Tibial nerve (tissue), 4 donors: ENCODE measurements at places on chromosomes 5 and 9. TPM values are rescaled to one million over a fixed set of nuclear protein-coding genes. Genes with fewer than 3 reads are reported as not detected.

- H3K36me3 ChIP-seq = no peaks in the 10 kb centered on the region
- H3K4me3 ChIP-seq = no peak overlapping the region
- no peaks in the 10 kb centered on the region for H3K4me1 ChIP-seq
Observed at GRCh38 chr5:5886353-5886752, 463.9 kb downstream of the ICE1 start.

GRCh38 chr5:43643327-43643726, 40.3 kb downstream of the NNT start:
- no peaks in the 10 kb centered on the region for H3K36me3 ChIP-seq
- no peak for DNase-seq
- H3K27me3 ChIP-seq = no peaks in the 10 kb centered on the region
- H3K27ac ChIP-seq = no peak overlapping the region
- H3K4me3 ChIP-seq = no peak overlapping the region

The JAKMIP2 gene
- total RNA-seq = 10.6 TPM

The IFNB1 gene
- total RNA-seq = not detected

The NTNG2 gene
- 1.2 TPM for total RNA-seq

- H3K36me3 ChIP-seq = no peaks in the 10 kb centered on the region
- no peaks in the 10 kb centered on the region for H3K27me3 ChIP-seq
- H3K4me3 ChIP-seq = no peak overlapping the region
- no peak for DNase-seq
Observed at GRCh38 chr5:126757713-126758357, 19.1 kb upstream of the LMNB1 start.

The SHC3 gene
- total RNA-seq = 3.9 TPM

The TLE1 gene
- 85.9 TPM for total RNA-seq

DNA sequence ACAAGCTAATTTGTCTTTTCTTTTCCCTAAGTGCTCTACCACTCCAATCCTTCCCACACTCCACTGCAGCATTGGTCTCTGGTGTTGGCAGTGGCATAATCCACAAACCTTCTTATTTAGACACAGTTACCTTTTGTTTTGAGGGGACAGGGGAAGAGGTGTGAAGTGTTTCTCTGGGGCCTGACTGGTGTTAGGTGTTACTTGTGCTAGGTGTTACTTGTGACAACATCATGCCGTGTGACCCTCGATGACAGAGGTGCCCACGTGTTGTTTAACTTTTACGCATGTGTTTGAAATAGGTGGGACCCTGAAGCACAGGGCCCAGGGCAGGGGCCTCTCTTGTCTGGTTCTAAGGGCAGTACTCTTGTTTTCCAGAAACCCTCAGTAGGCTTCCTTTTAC, 70.5 kb upstream of the SPRY4 start:
- DNase-seq = no peak
- H3K4me1 ChIP-seq = no peaks in the 10 kb centered on the region
- H3K27ac ChIP-seq = no peak overlapping the region
- H3K4me3 ChIP-seq = no peak overlapping the region

DNA sequence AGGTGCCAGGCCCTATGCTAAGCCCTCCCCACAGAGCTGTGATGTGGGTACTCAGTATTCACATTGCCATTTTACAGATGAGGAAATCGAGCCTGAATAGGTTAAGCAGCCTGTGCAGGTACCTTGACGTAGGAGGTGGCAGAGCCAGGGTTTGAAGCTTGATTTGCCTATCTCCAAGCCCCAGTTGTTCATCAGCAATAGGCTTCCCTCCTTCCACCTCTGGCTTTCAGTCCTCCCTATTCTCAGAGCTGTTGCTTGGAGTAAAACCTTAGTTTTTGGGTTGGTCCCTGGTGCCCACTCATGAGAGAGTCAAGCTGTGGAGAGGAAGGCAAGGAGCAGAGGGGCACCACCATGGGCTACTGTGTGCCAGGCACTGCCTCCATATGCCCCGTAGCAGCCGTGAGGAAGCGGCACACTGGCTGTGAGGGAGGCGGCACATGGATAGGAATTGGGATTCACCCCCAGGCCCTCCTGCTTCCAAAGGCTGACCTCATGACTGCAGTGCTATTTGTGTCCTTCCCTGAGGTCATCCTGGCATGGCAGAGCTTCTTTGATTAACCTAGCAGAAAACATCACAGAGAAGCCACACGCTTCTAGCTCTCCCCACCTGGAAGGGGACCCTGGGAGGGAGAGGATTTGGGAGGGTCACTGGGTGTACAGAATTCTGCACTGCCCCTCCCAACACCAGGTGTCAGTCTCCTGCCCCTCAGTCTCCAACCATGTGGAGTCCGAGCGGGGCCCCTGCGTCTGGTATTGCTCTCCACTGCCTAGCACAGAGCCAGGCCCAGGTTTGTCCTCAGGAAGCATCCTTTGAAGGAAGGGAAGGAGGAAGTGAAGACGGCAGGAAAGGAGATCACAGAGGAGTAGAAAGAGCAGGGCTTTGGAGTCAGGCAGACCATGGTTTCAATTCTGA, 109.8 kb downstream of the RGS3 start:
- no peak overlapping the region for H3K27ac ChIP-seq
- no peak for DNase-seq
- H3K4me1 ChIP-seq = peaks cover 10% of the 10 kb centered on the region

GRCh38 chr5:1783216-1783554, 16.5 kb downstream of the MRPL36 start:
- no peaks in the 10 kb centered on the region for H3K36me3 ChIP-seq
- H3K4me1 ChIP-seq = no peaks in the 10 kb centered on the region
- DNase-seq = no peak
- H3K27ac ChIP-seq = no peak overlapping the region
- no peak overlapping the region for H3K4me3 ChIP-seq
- no peaks in the 10 kb centered on the region for H3K27me3 ChIP-seq

The NEUROG1 gene
- not detected for total RNA-seq

- no peaks in the 10 kb centered on the region for H3K36me3 ChIP-seq
- no peak overlapping the region for H3K4me3 ChIP-seq
- H3K4me1 ChIP-seq = peaks cover 21% of the 10 kb centered on the region
- no peak for DNase-seq
- H3K27ac ChIP-seq = peak overlapping the region; percentile 18
Observed at GRCh38 chr9:114117614-114117995, 18.5 kb upstream of the KIF12 start.

DNA sequence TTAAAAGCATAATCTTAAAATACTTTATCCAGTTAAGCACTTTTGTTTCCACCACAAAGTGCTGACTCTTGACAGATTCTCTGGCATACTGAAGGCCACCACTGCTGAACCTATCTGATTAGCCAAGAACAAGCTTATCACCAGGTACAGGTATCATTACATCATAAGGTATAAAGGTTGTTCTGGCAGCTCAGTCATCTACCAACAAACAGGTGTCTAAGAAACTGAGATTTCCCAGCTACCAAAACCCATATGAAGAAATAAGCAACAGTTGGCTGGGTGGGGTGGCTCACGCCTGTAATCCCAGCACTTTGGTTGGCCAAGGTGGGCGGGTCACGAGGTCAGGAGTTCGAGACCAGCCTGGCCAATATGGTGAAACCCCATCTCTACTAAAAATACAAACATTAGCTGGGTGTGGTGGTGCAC, 5.0 kb downstream of the MTMR12 start:
- H3K36me3 ChIP-seq = no peaks in the 10 kb centered on the region
- DNase-seq = no peak
- H3K27me3 ChIP-seq = no peaks in the 10 kb centered on the region
- no peak overlapping the region for H3K27ac ChIP-seq

DNA sequence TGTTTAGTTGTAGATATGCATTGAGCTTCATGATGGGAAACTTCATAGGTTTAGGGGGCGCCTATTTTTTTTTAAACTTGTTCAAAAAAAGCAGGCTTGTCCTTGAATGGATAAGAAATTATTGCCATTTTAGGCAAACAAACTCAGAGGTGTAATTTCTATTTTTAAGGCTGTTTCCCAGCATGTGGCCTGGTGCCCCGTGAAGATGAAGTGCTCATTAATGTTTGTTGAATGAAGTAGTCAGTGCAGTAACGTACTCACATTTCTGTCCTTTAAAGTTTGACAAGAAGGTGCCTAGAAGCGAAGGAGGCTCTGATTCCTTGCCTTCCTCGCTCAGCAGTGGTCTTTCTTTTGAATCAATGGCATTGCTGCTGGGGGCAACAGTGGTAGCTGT, 54.3 kb downstream of the ZNF618 start:
- no peak for DNase-seq
- no peak overlapping the region for H3K4me3 ChIP-seq
- H3K4me1 ChIP-seq = peaks cover 5% of the 10 kb centered on the region

- H3K4me1 ChIP-seq = no peaks in the 10 kb centered on the region
- no peaks in the 10 kb centered on the region for H3K27me3 ChIP-seq
- H3K27ac ChIP-seq = no peak overlapping the region
Observed at GRCh38 chr5:138685193-138685745, 68.0 kb upstream of the CTNNA1 start.

The SLC36A2 gene
- total RNA-seq = 7.8 TPM

DNA sequence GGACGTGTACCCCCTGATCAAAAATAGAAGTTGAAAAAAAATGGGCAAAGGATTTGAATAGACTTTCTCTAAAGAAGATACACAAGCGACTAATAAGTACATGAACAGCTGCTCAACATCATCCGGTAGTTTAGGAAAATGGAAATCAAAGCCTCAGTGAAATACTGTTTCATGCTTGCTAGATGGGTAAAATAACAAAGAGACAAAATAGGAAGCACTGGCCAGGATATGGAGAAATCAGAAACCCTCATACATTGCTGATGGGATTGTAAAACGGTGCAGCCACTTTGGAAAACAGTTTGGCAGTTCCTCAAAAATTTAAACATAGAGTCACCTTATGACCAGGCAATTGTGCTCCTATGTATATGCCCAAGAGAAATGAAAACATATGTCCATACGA, 65.0 kb upstream of the SUB1 start:
- no peaks in the 10 kb centered on the region for H3K27me3 ChIP-seq
- DNase-seq = no peak
- H3K4me1 ChIP-seq = no peaks in the 10 kb centered on the region
- H3K36me3 ChIP-seq = no peaks in the 10 kb centered on the region
- no peak overlapping the region for H3K4me3 ChIP-seq
- no peak overlapping the region for H3K27ac ChIP-seq

GRCh38 chr9:14692470-14693250, 572 bp downstream of the ZDHHC21 start:
- H3K4me1 ChIP-seq = peaks cover 27% of the 10 kb centered on the region
- H3K4me3 ChIP-seq = peak overlapping the region; percentile 59
- DNase-seq = no peak

DNA sequence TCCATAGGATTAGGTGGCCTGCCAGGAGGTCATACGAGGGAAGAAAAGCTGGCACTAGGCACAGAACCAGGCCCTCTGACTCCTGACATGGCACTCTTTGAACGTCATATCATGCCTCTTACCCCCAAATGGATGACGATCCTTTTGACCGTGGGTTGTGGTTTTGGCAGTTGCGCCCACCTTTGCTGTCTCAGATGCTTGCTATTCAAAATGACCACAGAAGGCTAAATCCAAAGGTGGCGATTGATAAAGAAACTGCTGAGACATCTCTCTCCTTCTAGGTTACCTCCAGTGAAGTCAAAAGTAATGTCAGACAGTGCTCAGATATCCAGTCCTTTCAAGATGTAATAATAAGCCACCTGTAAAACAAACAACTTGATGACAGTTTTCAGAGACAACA, 385.0 kb downstream of the EFNA5 start:
- no peak overlapping the region for H3K4me3 ChIP-seq
- H3K4me1 ChIP-seq = no peaks in the 10 kb centered on the region
- H3K27ac ChIP-seq = no peak overlapping the region

- no peak overlapping the region for H3K27ac ChIP-seq
- H3K4me3 ChIP-seq = no peak overlapping the region
- peaks cover 13% of the 10 kb centered on the region for H3K4me1 ChIP-seq
- no peaks in the 10 kb centered on the region for H3K27me3 ChIP-seq
- H3K36me3 ChIP-seq = no peaks in the 10 kb centered on the region
Observed at GRCh38 chr5:80653502-80653901, 950 bp upstream of the MSH3 start.

DNA sequence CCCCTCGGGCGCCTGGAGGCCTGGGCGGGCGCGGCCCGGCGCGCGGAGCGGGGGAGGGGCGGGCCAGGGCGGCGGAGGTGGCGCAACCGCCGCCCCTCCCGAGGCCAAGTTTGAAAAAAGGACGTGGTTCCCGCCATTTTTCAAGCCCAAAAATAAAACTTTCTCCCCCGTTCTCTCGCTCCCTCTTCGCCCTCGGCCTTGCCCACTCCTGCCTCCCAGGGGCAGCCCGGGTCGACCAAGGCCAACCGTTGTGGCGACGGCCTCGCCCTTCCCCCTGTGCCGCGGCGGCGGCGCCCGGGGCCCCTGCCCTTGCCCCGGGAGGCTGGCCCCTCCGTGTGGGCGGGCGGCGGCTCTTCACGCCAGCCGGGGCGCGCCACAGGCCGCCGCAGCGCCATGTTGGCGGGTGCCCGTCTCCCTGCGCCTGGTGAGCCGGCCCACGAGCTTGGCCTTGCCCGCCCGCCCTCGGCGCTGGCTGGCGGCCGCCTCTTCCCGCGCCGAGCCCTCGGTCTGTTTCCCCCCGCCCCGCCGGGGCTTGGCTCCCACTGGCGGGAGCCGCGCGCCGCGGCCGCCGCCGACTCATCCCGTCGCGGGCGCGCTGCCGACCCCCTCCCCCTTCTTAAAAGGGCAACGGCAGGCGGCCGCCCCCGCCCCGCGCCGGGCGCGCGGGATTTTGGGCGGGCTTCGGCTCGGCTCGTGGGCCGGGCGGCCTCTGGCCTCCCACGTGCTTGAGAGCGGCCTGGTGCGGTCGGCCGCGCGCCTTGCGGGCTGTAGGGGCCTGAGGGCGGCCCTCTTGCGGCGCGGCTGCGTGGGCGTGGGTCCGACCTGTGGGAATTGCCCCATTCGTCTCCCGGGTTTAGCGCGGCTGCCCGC, 1.3 kb downstream of the ANP32B start:
- H3K4me1 ChIP-seq = peaks cover 72% of the 10 kb centered on the region
- peak; percentile 68 for DNase-seq
- no peaks in the 10 kb centered on the region for H3K27me3 ChIP-seq
- H3K36me3 ChIP-seq = no peaks in the 10 kb centered on the region
- H3K4me3 ChIP-seq = peak overlapping the region; percentile 76
- H3K27ac ChIP-seq = peak overlapping the region; percentile 96

DNA sequence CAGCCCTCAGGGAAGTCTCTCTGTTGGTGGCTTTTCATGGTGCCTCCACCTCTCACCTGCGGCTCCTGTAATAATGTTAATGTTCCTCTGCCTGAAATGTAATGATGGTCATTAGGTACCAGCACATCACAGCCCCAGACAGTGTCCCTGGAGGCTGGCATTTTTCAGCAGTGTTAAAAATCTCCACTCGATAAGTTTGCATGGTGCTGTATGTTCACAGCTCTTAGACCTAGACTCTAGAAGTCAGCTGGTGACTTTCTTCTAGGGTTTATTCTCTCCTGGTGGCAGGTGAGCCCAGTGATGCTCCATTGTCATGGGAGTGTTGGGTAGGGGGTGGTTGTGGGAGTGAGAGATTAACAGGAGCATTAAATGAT, 53.1 kb downstream of the GPR107 start:
- DNase-seq = no peak
- H3K27ac ChIP-seq = no peak overlapping the region
- no peaks in the 10 kb centered on the region for H3K36me3 ChIP-seq
- H3K4me3 ChIP-seq = no peak overlapping the region
- no peaks in the 10 kb centered on the region for H3K27me3 ChIP-seq

DNA sequence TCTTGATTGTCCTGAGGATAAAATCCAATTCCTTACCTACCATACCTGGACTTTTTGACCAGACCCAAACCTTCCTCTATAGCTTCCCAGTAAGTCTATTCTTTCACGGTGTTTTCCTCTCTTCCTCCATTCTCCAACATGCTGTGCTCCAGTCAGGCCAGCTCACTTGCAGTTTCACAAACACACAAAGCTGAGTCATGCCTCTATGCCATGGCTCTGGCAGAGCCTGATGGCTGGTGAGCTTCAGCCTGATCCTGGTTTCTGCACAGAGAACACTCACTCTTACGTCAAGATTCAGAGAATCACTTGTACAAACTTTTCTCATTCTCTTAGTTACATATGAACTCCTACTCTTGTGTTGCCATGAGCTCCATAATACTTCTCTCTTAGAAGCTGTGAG, 27.7 kb upstream of the PAX5 start:
- no peak for DNase-seq
- no peak overlapping the region for H3K4me3 ChIP-seq
- H3K4me1 ChIP-seq = no peaks in the 10 kb centered on the region
- no peaks in the 10 kb centered on the region for H3K27me3 ChIP-seq
- no peak overlapping the region for H3K27ac ChIP-seq
